ENCODE measurements at places on chromosomes 13 and 19. TPM values are rescaled to one million over a fixed set of nuclear protein-coding genes. Genes with fewer than 3 reads are reported as not detected.

- no peaks in the 10 kb centered on the region for H3K4me1 ChIP-seq
- DNase-seq, result no peak
- no peaks in the 10 kb centered on the region for H3K27me3 ChIP-seq
- no peak overlapping the region for H3K27ac ChIP-seq
- H3K4me3 ChIP-seq, result no peak overlapping the region
These were observed 103.1 kb downstream of the TRPC4 start for GRCh38 chr13:37766502-37766901.

DNA sequence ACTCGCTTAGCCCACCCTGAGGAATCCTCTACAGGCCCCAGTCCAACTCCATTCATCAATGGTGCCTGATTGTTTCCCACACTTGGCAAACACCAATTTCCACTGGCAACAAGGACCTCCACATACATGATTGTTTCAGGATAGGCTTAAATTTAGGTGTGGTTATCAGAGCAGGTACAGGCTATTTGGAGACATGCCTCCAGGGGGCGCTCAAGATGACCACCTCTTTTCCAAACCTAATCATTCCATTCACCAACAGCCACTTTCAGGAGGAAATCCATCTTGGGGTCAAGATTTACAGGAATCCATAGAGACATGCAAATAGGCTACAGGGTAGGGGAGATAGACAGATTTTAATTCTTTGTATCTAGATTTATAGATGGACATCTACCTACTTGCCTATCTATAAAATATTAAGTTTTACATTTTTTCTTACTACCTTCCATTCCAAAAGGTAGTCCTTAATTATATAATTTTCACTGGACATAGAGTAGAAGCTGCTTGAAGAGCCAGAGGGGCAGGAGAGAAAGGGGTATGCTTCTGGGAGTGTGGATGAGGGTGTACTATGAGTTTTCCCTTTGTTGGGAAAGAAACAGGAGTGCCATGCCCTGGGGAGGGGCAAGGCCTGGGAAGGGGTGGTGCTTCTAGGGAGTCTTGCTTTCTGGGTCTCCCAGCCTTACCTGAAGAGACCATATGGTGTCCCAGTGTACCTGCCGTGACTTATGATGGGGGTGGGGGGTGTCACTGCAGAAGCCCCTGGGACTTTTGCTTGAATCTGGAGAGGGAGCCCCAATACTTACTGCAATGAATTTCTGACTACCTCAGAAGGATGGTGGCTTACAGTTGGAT, 14.1 kb upstream of the PCDH8 start:
- no peaks in the 10 kb centered on the region for H3K36me3 ChIP-seq
- H3K27me3 ChIP-seq, result 0 out of 2 replicates have a peak, but pooled peaks cover 8% of the 10 kb centered on the region
- H3K4me1 ChIP-seq, result peaks cover 8% of the 10 kb centered on the region
- no peak overlapping the region for H3K4me3 ChIP-seq
- DNase-seq, result peak; percentile 77

- H3K4me3 ChIP-seq, result peak overlapping the region; percentile 70
- peaks cover 6% of the 10 kb centered on the region for H3K27me3 ChIP-seq
- H3K4me1 ChIP-seq, result peaks cover 38% of the 10 kb centered on the region
- DNase-seq, result peak; percentile 41
- no peak overlapping the region for H3K27ac ChIP-seq
- no peaks in the 10 kb centered on the region for H3K36me3 ChIP-seq
These were observed 675 bp downstream of the PPP1R14A start for GRCh38 chr19:38255383-38256014.

The RFPL4AL1 gene
- not detected for polyA plus RNA-seq

- peaks cover 8% of the 10 kb centered on the region for H3K4me1 ChIP-seq
- H3K4me3 ChIP-seq, result peak within 1 kb of the TSS; percentile 64
- H3K27ac ChIP-seq, result peak within 1 kb of the TSS; percentile 98
- DNase-seq, result peak; percentile 98
- no peaks in the 10 kb centered on the region for H3K27me3 ChIP-seq
These were observed at the start of gene ZNF577 for GRCh38 chr19:51887522-51888498. ZNF577 (minus strand) TSS chr19:51887951; CDS start chr19:51880382, 7,569 bp downstream.

DNA sequence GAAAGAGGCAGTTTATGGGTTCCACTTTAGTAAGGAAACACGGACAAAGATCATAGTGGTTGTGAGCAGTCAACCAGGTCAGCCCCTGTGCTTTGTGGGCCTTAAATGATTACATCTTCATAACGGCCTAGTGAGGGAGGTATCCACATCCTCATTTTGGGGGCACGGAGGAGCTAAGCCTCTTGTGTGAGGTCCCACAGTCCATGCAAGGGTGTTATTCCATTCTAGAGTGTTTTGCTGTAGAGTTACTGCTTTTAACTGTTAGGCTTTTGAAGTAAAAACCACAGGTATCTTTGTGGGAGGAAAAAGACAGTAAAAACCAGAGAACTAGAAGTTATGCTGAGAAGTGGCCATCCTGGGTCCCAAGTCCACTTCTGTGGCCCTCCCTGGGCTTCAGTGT, 4.0 kb downstream of the NOP53 start:
- H3K27ac ChIP-seq, result no peak overlapping the region
- H3K4me1 ChIP-seq, result peaks cover 8% of the 10 kb centered on the region
- no peaks in the 10 kb centered on the region for H3K27me3 ChIP-seq

The CEACAM4 gene
- polyA plus RNA-seq, result not detected

The CYP4F8 gene
- polyA plus RNA-seq, result not detected

- H3K4me1 ChIP-seq, result peaks cover 4% of the 10 kb centered on the region
- peaks cover 5% of the 10 kb centered on the region for H3K27me3 ChIP-seq
- no peak for DNase-seq
These were observed 814 bp downstream of the SLC25A23 start for GRCh38 chr19:6458695-6459261.

DNA sequence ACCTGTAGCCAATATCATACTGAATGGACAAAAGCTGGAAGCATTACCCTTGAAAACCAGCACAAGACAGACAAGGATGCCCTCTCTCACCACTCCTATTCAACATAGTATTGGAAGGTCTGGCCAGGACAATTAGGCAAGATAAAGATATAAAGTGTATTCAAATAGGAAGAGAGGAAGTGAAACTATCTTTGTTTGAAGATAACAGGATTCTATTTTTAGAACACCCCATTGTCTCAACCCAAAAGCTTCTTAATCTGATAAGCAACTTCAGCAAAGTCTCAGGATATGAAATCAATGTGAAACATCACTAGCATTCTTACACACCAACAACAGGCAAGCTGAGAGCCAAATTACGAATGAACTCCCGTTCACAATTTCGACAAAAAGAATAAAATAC, 17.8 kb upstream of the CCNA1 start:
- no peaks in the 10 kb centered on the region for H3K36me3 ChIP-seq
- no peak for DNase-seq
- no peak overlapping the region for H3K4me3 ChIP-seq

DNA sequence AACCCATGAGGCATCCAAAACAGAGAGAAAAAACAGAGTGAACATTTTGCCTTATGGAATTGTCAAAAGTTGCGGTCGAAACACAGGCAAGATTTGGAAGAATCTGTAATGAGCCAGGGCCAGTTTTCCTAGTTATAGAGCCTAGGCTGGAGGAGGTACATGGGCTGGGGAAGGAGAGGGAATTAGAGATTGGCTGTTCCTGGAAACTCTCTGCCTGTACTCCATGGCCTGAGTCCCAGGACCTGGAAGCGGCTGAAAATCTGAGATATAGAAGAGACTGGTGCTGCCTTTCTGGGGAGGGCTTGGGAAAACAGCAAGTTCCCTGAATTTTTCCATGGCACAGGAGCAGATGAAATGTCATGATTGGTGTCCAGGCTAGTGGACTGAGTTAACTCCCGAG, 122.8 kb upstream of the KLF12 start:
- no peaks in the 10 kb centered on the region for H3K36me3 ChIP-seq
- no peak for DNase-seq
- H3K4me1 ChIP-seq, result no peaks in the 10 kb centered on the region
- H3K27me3 ChIP-seq, result no peaks in the 10 kb centered on the region

The IL4I1 gene
- 0.60 TPM for polyA plus RNA-seq

- no peak for DNase-seq
- H3K4me1 ChIP-seq, result peaks cover 8% of the 10 kb centered on the region
- no peaks in the 10 kb centered on the region for H3K36me3 ChIP-seq
These were observed 38.0 kb upstream of the MRI1 start for GRCh38 chr19:13726323-13726722.

The SERP2 gene
- polyA plus RNA-seq, result 2.9 TPM
